K562 (cell line): ENCODE measurements at places on chromosomes 7 and 10.

DNA sequence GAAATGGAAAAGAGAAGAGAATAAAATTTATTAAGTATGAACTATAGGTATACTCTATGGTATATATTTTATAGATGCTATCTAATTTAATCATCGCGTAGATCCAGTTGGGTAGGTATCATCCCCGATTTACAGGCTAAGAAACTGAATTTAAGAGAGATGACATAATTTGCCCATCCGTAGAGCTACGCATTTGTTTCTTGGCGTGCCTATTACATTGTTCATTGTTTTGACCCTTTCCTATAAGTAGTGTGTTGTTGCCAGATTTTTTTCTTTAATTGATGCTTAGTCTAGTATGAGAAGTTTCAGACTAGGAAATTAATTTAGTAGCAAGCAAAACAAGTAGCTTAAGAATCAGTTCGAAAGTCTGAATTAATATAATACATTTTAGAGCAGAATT, 205.7 kb upstream of the NPSR1 start:
- no peaks in the 10 kb centered on the region for H3K27me3 ChIP-seq
- H3K4me3 ChIP-seq: no peak overlapping the region
- no peaks in the 10 kb centered on the region for H3K36me3 ChIP-seq
- H3K4me1 ChIP-seq: no peaks in the 10 kb centered on the region

DNA sequence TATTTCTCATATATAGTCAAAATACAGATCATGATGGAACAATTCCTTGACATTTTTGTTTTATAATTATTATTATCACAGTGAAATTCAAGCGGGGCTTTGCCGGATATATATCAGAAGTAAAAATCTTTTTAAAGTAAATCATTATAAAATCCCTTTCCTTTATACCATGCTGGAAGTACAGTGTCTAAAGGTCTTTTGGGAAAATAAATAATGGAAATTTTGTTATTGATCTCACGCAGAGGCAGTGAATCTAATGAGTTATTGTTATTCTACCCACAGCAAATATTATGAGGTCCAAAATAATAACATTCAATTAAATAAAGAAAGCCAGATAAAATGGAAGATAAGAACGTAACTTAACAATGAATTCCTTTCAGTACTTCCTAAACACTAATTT, 33.8 kb downstream of the GFRA1 start:
- no peak for DNase-seq
- H3K36me3 ChIP-seq: no peaks in the 10 kb centered on the region
- no peak overlapping the region for H3K4me3 ChIP-seq
- H3K27me3 ChIP-seq: no peaks in the 10 kb centered on the region

GRCh38 chr10:103584216-103585010, 90.9 kb downstream of the NEURL1 start:
- no peaks in the 10 kb centered on the region for H3K36me3 ChIP-seq
- DNase-seq: no peak
- no peak overlapping the region for H3K27ac ChIP-seq

GRCh38 chr10:6018422-6018821, 41.1 kb upstream of the IL15RA start:
- H3K4me3 ChIP-seq: no peak overlapping the region
- DNase-seq: no peak
- peaks cover 11% of the 10 kb centered on the region; the same call in 2 of the 3 replicates for H3K27me3 ChIP-seq

- H3K4me3 ChIP-seq: no peak overlapping the region
- no peak for DNase-seq
- H3K4me1 ChIP-seq: peaks cover 7% of the 10 kb centered on the region; the same call in 2 of the 3 replicates
- no peaks in the 10 kb centered on the region for H3K27me3 ChIP-seq
Observed at GRCh38 chr7:30804078-30804661, 33.0 kb downstream of the MINDY4 start.

DNA sequence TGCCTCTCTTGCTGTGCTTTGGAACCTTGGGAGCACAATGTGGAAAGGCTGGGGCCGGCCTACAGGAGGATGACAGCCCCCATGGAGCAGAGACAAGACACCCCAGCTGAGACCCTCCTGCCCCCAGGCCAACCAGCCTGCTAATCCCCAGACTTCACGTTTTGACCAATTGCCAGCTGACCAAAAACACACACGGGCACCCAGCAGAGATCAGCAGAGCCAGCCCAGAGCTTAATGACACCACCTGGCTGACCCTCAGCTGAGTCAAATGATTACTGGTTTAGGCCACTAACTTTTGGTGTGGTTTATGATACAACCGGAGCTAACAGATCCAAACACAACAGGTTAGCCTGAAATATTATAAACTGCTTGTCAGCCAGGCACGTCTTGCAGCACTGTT, 111.2 kb upstream of the KIF5B start:
- no peaks in the 10 kb centered on the region for H3K36me3 ChIP-seq
- no peak overlapping the region for H3K4me3 ChIP-seq
- no peak for DNase-seq
- no peak overlapping the region for H3K27ac ChIP-seq
- H3K27me3 ChIP-seq: peaks cover 38% of the 10 kb centered on the region

- no peak overlapping the region for H3K4me3 ChIP-seq
- no peak for DNase-seq
- H3K4me1 ChIP-seq: no peaks in the 10 kb centered on the region
- H3K27me3 ChIP-seq: peaks cover 4% of the 10 kb centered on the region; the same call in 1 of the 3 replicates
- no peak overlapping the region for H3K27ac ChIP-seq
- H3K36me3 ChIP-seq: no peaks in the 10 kb centered on the region
Observed at GRCh38 chr7:111990643-111991042, 215.6 kb downstream of the DOCK4 start.
